CD14-positive monocyte (primary cell): ENCODE measurements at places on chromosomes 5 and 9. TPM values are rescaled to one million over a fixed set of nuclear protein-coding genes. Genes with fewer than 3 reads are reported as not detected.

The PCDHB16 gene
- not detected in 2 replicates for polyA plus RNA-seq

The SHB gene
- 0.27 TPM for polyA plus RNA-seq

The FYB1 gene
- polyA plus RNA-seq = 69.9 and 118 TPM in 2 replicates

The FBP2 gene
- polyA plus RNA-seq = not detected

The GTF3C5 gene
- 54.4 and 75.6 TPM in 2 replicates for polyA plus RNA-seq

The SHC3 gene
- polyA plus RNA-seq = not detected

The SUSD3 gene
- 10.5 TPM for polyA plus RNA-seq

The HRCT1 gene
- polyA plus RNA-seq = not detected in 2 replicates

The NDUFB6 gene
- 88.2 TPM for polyA plus RNA-seq

The NEURL1B gene
- polyA plus RNA-seq = 0.01 and 0.19 TPM in 2 replicates

The IFT74 gene
- polyA plus RNA-seq = 1.5 and 2.6 TPM in 2 replicates

The RAI14 gene
- polyA plus RNA-seq = not detected

The OR13J1 gene
- not detected for polyA plus RNA-seq

The CMYA5 gene
- polyA plus RNA-seq = not detected

The TMEM171 gene
- polyA plus RNA-seq = not detected

The EMB gene
- 191 TPM for polyA plus RNA-seq

The MEF2C gene
- polyA plus RNA-seq = 23.0 and 32.0 TPM in 2 replicates

The PCDHGA12 gene
- not detected for polyA plus RNA-seq

The STKLD1 gene
- polyA plus RNA-seq = 0.25 and 0.27 TPM in 2 replicates

The SPATA9 gene
- not detected in 2 replicates for polyA plus RNA-seq

The C1QTNF2 gene
- polyA plus RNA-seq = not detected

The ARL14EPL gene
- not detected for polyA plus RNA-seq

The WHRN gene
- polyA plus RNA-seq = 0.13 TPM

The CTXN3 gene
- not detected for polyA plus RNA-seq

The C7 gene
- polyA plus RNA-seq = not detected

The GABRA6 gene
- polyA plus RNA-seq = not detected

The TMEM215 gene
- not detected for polyA plus RNA-seq

The NEUROG1 gene
- not detected for polyA plus RNA-seq

The PCDHGA9 gene
- polyA plus RNA-seq = not detected

The MSX2 gene
- polyA plus RNA-seq = not detected

The ADRA1B gene
- polyA plus RNA-seq = not detected in 2 replicates

The TRIP13 gene
- polyA plus RNA-seq = 1.2 TPM

The TTC23L gene
- not detected for polyA plus RNA-seq

The ACSL6 gene
- polyA plus RNA-seq = not detected

The MFAP3 gene
- polyA plus RNA-seq = 2.7 and 7.4 TPM in 2 replicates

The GRM6 gene
- polyA plus RNA-seq = not detected in 2 replicates

The S1PR3 gene
- 30.6 TPM for polyA plus RNA-seq

The TUBB4B gene
- polyA plus RNA-seq = 58.1 TPM

The FREM1 gene
- polyA plus RNA-seq = not detected

The G3BP1 gene
- polyA plus RNA-seq = 5.0 and 10.6 TPM in 2 replicates

The BAAT gene
- polyA plus RNA-seq = not detected

The SMIM33 gene
- not detected for polyA plus RNA-seq

The SELENOP gene
- polyA plus RNA-seq = not detected

The GRIA1 gene
- not detected for polyA plus RNA-seq

The CCNB1 gene
- polyA plus RNA-seq = 1.6 TPM

The TIMD4 gene
- polyA plus RNA-seq = not detected

The FGF18 gene
- 0.04 TPM in 1 of 2 replicates, not detected in the other for polyA plus RNA-seq

The EPB41L4B gene
- polyA plus RNA-seq = not detected

The LECT2 gene
- not detected for polyA plus RNA-seq

The FCN1 gene
- 7,680 TPM for polyA plus RNA-seq

The TNIP1 gene
- polyA plus RNA-seq = 30.8 TPM

The ADGRV1 gene
- 0.18 TPM for polyA plus RNA-seq
